ENCODE measurements at places on chromosomes 4 and X.

- DNase-seq = no peak
Measured at GRCh38 chrX:24145303-24146186, 4.0 kb upstream of the ZFX start.

- DNase-seq = peak; percentile 86
Measured at GRCh38 chrX:34656842-34657725, at the start of gene TMEM47. TMEM47 (minus strand) TSS chrX:34657285; CDS start chrX:34657029, 256 bp downstream.

DNA sequence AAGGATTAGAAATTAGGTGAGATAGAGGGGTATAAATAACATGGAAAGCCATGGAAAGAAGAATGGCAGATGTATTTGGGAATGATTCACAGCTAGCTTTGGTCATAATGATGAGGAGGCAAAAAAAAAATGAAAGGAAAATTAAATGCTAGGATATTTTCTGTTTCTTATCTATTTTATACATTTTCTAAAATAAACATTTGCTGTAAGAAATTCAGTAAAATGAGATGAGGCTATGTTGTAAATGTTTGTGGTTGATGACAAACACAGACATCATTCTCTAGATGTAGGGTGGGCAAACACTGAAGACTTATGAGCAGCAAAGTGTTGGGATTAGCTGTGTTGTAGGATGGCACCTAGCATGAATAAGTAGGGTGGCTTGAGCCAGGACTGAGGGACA lies 407.1 kb downstream of the IL15 start:
- DNase-seq = no peak

- DNase-seq = no peak
Measured at GRCh38 chr4:80138551-80139538, 58.5 kb upstream of the PRDM8 start.

- peak; percentile 40 for DNase-seq
Measured at GRCh38 chr4:121736735-121737351, 28.1 kb downstream of the SMIM43 start.

GRCh38 chr4:95761426-95761825 lies 78.5 kb upstream of the PDHA2 start:
- DNase-seq = no peak

DNA sequence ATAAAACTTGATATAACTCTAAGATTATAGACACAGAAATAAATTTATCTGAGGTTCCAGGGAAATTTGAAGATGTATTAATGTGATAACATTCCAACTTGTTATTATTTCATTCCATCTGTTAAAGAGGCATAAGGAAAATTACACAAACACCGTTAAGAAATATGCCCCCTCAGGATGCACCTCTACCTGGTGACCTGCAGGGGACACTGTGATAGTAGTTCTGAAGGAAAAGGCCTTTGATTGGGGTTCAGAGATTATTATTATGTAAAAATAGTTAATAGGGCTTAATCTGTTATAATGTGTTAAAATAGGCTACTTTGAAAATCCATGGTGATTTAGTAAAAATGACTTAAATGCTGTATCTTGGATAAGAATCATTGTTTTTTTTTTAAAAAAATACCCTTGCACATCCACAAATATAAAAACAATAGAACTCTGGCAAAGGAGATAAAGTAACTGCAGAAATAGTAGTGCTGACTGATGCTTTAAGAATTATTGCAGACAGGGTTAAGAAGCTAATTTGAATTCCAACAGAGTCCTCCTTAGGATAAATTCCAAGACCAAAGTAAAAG lies 6.1 kb upstream of the ABRAXAS1 start:
- DNase-seq = peak; percentile 11

- peak; percentile 35 for DNase-seq
Measured at GRCh38 chrX:12686331-12686730, 104.9 kb upstream of the PRPS2 start.

GRCh38 chr4:56326363-56326762 lies 60.9 kb downstream of the AASDH start:
- DNase-seq = no peak

GRCh38 chr4:139410312-139410711 lies 43.6 kb upstream of the RAB33B start:
- DNase-seq = no peak

- DNase-seq = no peak
Measured at GRCh38 chr4:24853142-24853541, 57.8 kb downstream of the SOD3 start.

DNA sequence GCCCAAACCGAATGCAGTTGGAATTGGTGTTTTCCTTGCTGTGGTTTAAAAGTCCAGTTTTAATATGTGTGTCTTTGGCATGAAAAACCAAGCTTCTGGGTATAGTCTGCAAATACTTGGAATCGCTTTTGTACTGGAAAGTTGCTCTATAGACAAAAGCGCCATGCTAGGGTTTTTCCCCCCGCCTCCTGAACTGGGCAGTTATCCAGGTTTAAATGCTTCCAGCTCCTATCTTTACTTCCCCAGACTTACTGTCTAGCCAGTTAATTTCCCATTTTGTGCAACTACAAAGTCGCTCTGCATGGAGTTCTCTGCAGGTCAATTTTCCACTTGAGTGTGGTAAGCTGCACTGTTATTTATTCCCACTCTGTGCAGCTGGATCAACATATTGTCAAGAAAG lies 2.7 kb downstream of the RASL11B start:
- peak; percentile 44 for DNase-seq

GRCh38 chr4:120445186-120445585 lies 378.5 kb upstream of the MAD2L1 start:
- DNase-seq = no peak

- no peak for DNase-seq
Measured at GRCh38 chr4:1862055-1862911, 6.3 kb upstream of the LETM1 start.

DNA sequence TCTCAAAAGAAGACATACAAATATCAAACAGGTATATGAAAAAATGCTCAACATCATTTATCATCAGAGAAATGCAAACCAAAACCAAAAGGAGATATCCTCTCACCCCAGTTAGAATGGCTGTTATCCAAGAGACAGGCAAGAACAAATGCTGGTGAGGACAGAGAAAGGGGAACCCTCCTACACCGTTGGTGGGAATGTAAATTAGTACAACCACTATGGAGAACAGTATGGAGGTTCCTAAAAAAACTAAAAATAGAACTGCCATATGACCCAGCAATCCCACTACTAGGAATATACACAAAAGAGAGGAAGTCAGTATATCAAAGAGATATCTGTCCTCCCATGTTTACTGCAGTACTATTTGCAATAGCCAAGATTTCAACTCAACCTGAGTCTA lies 83.5 kb downstream of the CDS1 start:
- DNase-seq = no peak

GRCh38 chrX:57364145-57364544 lies 77.6 kb downstream of the FAAH2 start:
- no peak for DNase-seq

- no peak for DNase-seq
Measured at GRCh38 chr4:84497504-84498202, 1.4 kb downstream of the NKX6-1 start.

DNA sequence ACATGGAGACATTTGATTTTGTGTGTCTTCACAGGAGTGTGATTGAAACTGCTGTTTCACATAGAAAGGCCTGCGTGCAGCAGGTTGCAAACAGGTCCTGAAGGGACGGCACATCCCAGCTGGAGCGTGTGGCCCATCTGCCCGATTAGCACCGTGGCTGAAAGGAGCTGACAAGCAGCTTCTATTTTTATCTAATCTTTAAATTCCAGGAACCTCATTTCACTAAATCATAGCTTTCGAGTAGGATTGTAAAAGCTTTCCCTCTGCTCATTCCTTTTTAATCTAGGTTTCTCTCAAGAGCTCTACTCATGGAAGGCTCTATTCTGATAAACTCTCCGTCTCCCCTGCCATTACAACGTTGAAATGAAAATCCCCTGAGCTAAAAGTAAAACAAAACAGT lies 106.8 kb downstream of the FSTL5 start:
- peak; percentile 42 for DNase-seq

DNA sequence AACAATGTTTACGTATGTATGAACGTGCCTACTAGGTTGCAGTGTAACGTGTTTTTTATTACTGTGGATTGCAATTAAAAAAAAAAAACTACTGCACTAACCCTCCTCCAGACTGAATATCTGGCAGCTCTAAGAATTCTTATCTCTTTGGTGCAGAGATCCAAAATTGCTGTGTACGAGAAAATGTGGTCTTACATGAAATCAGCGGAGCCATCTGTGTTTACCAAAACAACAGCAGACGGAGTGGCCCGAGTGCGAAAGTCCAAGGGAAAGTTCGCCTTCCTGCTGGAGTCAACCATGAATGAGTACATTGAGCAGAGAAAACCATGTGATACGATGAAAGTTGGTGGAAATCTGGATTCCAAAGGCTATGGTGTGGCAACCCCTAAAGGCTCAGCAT lies 268.1 kb downstream of the THOC2 start:
- peak; percentile 90 for DNase-seq

DNA sequence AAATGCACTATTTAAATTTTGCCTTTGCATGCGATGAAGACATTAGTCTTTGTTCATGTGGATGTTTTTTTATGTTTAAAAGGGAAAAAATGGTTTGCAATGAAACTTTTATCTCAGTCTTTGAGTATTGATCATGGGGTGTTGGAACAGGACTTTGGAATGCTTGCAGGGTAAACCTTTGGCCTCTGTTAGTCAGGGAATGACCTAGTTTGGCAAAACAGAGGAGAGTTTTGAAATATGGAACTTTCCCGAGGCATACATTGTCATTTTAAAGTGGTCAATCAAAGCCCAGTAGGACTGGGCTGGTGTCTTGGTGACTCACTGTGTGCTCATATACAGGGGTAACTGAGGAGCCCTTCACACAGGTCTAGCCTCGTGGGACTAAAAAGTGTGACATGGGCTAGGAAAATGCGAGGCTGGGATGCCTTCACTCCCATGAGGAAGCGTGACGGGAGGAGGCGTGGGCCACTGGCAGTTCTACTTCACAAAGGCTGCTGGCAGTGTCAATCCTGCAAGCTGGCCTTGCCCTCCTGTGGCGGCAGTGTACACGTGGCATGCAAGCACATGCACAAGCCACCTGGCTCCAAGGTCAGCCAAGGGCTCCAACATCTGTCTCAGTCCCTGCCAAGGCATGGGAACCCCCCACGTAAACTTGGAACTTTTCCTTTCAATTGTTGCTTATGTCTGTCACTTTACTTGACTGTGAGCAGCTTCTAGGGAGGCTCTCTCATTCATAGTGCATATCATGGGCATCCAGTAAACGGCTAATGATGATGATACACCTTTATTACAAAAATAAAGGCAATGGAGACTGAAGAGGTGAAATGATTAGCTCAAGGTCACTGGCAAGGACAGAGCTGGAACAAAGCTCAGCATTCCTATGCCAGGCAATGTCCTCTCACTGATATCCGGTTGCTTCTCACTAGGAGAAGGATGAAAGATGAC lies 5.2 kb upstream of the F11 start:
- DNase-seq = no peak

GRCh38 chrX:9357518-9358114 lies 107.2 kb upstream of the TBL1X start:
- no peak for DNase-seq

DNA sequence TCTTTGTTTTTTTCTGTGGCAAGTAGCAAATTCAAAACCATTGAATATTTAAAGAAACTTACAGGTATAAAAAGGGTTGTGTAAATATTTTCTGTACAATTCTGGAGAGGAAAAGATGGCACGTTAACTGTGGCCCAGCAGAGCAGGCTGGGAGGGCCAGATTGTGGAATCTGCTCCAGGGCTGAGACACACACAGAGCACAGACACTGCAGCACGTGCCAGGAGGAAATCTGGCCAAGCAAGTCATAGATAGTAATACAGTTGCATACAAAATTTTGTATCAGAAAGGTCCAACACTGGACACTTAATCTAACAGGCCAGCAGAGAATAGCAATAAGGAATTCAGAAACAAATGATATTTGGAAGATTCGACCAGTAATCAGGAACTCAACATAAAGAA lies 763.7 kb downstream of the PDHA2 start:
- DNase-seq = no peak

DNA sequence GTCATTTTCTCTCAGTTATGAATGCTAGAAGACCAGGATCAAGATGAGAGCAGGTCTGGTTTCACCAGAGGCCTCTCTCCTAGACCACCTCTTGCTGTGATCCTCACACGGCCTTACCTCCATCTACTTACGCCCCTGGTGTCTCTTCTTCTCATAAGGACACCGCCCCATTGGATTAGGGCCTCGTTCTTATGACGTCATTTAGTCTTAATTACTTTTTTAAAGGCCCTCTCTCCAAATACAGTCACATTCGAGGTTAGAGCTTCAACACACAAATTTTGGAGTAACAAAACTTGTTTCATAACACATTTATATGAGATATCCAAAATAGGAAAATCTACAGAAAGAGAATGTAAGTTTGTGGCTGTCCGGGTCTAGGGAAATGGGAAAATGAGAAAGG lies 391.0 kb upstream of the PITX2 start:
- no peak for DNase-seq

- DNase-seq = no peak
Measured at GRCh38 chr4:154120006-154120676, 331.3 kb upstream of the SFRP2 start.

DNA sequence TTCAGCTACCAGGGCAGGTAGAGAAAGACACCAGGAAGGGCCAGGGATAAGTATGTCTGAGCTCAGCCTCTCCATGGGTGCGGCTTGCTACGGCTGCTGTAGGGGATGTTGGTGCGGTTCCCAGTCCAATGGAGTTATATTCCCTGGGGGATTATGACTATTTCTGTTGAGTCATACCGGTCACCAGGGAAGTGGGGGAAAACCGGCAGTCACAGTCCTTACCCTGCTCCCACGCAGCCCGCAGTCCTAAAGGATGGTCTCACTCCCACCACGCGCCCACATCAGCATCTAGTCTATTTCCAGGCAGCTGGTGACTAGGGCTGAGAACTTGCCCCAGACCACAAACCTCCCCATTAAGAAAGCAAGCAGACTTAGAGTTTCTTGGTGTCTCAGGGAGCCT lies 191.6 kb downstream of the VEGFC start:
- DNase-seq = no peak

GRCh38 chrX:42783451-42783850 lies 5.5 kb upstream of the PPP1R2C start:
- no peak for DNase-seq

DNA sequence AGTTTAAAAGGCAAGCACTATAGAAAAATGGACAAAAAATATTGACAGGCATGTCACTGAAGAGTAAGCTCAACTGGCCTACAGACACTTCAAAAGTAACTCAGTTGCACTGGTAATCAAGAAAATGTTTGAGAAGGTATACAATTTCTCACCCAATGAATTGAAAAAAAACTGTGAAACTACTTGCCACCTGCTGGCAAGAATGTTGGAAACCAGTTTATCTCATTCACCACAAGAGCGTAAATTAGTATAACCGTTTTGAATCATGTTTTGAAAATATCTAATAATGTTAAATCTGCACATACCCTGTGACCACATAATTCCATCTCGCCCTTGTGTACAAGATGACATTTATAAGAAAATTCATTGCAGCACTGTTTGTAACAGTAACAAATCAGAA lies 31.7 kb downstream of the TXK start:
- DNase-seq = no peak
